ENCODE measurements at places on chromosomes 7 and 10.
A peak's percentile ranks its signal among the peaks of the same experiment; 100 is the strongest.

DNA sequence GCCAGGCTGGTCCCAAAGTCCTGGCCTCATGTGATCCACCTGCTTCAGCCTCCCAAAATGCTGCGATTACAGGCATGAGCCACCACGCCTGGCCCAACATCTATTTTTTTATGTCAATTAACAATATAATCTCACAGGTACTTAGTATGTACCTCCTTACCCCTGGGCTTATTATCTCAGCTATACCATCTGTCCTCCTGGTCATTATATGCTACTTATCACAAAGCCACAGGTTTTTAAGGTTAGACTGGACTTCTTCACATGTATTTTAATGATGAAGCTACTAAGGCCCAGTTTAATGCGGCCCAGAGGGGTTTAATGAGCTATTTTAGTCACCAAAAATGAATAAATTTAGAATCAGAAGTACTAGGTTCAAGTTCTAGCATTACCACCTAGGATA is 3.4 kb downstream of the NSUN6 start:
- no peak for DNase-seq

GRCh38 chr7:66213637-66214036 is 8.5 kb downstream of the TPST1 start:
- no peak for DNase-seq

- DNase-seq, result no peak
These were observed 8.9 kb downstream of the CFAP43 start for GRCh38 chr10:104223304-104223703.

DNA sequence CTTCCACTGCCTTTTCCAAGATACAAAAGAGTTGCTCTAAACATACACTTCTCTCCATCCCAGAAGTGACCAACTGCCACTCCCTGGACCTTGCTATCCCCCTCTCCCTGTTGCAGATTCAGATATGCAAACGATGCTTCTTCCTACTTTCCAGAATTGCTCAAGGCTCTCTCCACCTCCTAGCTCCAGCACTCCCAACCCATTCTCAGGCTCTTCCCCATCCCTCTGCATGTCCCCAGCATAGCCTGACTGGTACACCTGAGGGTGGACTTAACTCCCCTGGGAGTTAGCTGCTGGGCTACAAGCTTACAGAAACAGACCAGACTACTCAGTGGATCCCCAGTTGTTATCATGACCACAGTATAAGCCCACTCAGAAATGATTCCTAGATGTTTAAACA is 27.6 kb downstream of the MKRN1 start:
- no peak for DNase-seq

DNA sequence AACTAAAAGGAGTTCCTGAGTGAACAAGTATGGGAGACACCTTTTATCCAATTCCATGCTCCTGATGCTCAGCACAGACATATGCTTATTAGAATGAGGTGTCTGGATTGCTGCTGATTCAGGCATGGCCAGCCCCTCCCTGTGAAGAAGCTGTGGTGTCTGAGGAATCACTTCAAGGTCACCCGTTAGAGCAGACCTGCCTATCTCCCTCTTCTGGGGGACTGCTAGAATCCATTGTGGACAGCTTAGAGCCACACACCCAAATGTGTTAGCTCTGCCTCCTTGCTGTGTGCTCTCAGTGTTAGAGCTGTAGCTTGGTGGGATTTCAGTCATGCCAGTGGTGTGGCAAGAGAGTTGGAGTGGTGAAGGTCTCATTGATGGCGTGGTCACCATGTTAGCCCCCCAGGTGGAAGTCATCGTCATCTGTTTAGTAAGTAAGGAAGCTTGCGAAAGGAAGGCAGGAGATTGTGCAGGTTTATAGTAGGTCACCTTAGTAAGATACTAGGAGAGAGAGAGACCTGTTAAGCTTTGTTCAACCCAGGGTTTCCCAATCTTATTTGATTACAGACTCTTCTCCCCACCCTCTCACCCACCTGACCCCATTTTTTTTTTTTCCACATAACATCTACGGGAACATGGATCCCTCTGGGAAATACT is 12.8 kb downstream of the PRXL2A start:
- DNase-seq, result no peak

GRCh38 chr7:30420662-30421061 is 57.9 kb downstream of the NOD1 start:
- no peak for DNase-seq

GRCh38 chr10:110505130-110505770 is 7.5 kb downstream of the DUSP5 start:
- peak; percentile 74 for DNase-seq

Measured in suppressor macrophage treated with lipopolysaccharide for 4 hours (primary cell).